ENCODE measurements at places on chromosomes 2 and 18.

DNA sequence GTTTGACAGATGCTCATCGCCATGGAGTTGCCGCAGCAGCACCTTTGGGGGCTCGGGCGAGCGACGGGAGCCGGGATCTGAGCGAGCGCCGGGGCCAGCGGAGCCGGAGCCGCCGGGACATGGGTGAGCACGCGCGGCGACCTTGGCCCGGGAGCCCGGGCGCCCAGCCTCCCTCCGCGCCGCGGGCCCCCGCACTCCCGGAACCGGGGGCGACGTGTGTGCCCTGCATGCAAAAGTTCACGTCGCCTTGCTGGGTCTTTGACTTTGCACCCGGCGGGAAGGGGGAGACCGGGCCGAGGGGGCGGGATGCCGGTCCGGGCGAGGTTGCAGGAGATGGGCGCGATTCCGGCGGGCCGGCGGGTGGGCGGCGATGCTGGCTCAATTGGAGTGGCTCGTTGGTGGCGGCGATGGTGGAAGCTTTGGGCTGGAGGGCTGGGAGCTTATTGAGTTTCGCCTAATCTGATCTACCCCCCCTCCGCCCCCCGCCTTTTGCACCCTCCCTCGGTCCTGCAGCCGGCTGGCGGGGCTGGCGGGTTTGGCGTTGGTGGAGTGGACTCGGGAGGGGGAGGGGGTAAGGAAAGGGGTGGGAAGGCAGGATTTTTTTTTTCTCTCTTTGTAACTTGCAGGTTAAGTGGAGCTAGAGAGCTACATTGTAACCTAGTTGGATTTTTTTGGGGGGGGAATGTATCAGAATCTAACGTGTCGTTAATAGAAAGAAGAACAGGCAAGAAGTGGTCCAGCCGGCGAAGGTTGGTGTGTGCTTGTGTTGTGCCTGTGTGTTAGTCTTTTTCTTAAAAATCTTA, at the start of gene SETBP1:
TSS of gene SETBP1 (plus strand) at position 616 of the 803 bp plus-strand sequence. CDS start 20,459 bp downstream, outside the sequence.
- DNase-seq: peak; percentile 82

- no peak for DNase-seq
Measured at GRCh38 chr2:46644690-46645385, 165.5 kb downstream of the TMEM247 start.

DNA sequence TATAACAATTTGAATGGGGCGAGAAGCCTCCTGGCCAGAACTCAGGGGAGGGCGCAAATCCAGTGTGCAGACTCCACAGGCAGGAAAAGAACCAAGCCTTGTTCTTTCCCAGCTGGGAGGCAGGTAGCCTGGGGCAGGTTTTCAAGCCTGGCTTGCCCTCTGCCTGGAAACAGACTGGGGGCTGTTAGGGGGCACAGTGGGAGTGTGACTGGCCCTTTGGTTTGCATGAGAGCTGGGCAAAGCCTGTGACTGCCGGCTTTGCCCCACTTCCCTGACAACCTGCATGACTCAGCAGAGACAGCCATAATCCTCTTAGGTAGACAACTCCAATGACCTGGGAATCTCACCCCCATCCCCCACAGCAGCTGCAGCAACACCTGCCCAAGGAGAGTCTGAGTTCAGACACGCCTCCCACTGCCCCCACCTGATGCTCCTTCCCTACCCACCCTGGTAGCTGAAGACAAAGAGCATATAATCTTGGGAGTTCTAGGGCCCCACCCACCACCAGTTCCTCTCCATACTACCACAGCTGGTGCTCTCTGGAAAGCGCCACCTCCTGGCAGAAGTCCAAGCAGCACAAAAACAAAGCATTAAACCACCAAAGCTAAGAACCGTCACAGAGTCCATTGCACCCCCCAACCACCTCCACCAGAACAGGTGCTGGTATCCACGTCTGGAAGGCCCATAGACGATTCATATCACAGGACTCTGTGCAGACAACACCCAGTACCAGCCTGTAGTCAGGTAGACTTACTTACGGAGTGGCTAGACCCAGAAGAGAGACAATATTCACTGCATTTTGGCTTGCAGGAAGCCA, 402.5 kb downstream of the STK39 start:
- no peak for DNase-seq

DNA sequence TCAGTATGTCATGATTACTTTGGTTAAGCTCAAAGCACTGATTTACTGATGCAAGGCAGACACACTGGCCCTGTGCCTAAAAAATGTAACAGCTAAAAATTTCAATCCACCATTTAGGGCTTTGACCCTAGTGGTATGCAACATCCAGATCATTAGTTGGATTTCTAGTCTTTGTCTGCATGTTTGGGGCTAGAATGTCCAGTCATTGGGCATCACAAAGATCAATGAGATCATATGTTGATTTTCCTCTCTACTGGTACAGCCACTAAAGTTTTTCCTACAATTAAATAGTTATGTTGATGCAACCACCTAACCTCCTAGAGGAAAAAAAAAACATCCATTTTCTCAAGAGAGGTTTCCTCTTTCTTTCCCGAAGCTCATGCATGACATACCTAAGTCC, 53.4 kb upstream of the REV1 start:
- DNase-seq: no peak

DNA sequence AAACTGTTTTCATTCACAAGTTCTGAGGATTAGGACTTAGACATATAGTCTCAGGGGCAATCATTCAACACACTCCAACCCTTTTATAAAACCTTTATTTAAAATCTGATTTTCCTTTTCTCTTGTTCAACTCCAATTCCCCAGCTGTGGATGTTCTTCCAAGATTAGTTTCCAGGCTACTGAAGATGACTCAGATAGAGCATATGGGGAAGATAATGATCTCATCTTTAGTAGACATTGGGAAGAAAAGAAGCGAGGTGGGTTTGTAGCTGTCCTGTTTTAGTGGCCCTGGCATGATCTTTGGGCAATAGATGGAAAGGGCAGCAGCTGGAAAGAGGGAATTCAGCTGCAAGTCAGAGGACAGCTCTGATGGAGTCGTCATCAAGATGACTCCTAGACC, 247.7 kb upstream of the CCDC68 start:
- DNase-seq: no peak

DNA sequence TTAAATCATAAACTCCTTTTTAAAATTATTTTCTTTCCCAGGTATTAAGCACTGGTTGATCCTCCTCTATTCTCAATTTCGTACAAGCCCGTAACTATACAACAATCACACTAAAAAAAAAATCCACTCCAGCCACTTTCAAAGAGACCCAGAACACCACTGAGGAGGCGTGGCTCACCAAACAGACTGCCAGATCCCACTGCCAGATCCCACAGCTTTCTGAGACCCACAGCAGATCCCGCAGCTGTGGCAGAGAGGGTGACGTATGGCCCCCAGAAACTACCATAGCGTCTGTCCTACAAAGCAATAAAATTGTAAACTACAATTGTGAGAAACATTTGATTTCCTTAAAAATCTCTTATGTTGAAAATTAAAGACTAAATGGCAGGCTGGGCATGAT, 230.7 kb upstream of the PXDN start:
- DNase-seq: no peak

GRCh38 chr2:124402274-124402673, 377.2 kb downstream of the CNTNAP5 start:
- no peak for DNase-seq

GRCh38 chr2:217301142-217301925, 441.5 kb upstream of the TNP1 start:
- no peak for DNase-seq

DNA sequence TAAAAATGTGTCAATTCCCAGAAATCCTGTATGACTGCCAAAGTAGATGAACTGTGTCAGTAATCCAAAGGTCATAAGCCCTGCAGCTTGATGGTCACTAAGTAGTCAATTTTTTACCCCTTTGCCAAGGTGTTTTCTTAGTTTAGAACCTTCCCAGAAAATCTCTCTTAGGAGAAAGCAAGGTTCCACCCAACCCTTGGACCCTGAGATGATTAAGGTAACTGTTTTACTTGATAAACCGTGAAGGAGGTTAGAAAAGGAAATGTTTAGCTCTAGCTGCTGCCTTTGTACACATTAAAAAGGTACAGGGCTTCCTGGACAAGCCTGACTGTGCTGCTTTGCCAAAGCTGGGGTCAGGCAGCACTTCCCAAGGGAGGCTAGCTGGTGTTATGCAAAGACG, 24.4 kb upstream of the LRP2 start:
- no peak for DNase-seq

- no peak for DNase-seq
Measured at GRCh38 chr2:489084-489483, 188.1 kb downstream of the TMEM18 start.

DNA sequence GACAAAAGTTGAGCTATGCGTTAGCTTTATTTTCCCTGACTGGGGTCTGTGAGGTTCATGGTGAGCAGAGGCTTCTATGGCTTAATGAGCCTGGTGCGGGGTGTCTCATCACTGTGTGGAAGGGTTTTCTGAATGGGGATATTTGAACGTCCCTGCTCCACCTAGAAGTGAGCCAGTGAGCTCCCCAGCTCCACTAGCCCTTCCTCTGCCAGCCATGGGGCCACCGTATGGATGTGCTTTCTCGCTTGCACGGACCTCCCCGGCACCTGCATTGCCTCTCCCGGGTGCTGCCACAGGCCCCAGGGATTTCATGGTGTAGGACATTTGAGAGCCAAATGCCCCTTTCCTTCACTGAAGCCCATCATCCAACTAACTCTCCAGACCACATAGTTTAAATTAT, 37.8 kb downstream of the CYP26B1 start:
- DNase-seq: no peak

DNA sequence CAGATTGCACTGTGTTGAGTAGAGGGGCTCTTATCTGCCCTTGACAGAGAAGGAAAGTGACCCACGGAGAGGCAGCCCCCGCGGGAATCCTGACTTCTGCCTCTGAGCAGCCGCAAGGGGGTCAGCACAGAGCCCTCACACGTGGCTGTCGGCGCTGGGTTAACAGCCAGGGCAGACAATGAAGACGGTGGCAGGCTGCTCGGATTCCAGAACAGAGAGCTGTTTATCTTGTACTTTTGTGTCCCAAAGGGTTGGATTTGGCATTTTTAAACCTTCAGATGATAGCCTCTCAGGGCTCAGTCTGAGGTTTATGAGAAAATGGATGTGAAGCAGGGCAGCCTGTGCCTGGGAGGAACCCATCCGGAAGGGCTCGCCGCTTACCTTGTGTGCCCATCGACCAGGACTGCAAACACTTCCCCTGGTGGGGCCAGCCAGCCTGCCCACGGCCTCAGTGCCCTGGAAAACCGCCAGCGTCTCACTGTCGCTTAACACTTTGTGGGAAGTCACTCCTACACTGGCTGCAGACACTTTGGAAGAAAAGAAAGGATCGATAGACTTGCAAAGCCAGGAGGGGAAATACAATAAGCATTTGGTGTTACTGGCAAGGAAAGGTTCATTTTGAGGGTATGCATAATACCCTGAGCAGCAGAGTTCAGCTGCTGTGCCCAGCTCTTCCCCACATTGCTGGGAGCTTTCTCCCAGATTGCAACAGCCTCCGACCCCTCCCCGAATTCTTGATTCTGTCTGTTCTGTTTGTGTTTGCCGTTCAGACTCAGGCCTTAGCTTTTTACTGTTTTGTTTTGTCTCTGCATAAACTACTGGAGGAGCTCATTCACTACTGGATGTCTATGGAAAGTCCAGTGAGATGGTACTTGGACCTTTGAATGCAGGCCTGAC, 325.3 kb upstream of the MYT1L start:
- DNase-seq: no peak

DNA sequence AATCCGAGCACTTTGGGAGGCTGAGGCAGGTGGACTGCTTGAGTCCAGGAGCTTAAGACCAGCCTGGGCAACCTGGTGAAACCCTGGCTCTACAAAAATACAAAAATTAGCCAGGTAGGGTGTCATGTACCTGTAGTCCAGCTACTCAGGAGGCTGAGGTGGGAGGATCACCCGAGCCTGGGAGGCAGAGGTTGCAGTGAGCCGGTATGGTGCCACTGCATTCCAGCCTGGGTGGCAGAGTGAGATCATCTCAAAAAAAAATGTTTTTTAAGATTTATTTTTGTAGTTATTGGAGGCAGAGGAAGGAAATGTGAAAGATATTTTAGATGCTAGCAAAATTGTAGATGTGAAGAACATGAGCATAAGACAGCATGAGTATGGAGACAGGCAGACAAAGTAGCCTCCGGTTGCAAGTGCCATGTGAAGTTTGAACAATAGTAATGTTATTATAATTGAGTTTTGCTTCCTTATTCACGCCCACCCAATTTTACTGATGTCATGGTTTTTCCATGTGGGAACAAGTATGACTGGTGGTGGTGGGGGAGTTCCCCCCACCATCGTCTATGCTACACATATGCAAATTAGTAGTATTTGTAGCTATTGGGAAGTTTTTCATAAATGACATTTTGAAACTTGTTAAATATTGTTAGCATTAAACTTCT, 18.0 kb downstream of the REL start:
- DNase-seq: no peak

DNA sequence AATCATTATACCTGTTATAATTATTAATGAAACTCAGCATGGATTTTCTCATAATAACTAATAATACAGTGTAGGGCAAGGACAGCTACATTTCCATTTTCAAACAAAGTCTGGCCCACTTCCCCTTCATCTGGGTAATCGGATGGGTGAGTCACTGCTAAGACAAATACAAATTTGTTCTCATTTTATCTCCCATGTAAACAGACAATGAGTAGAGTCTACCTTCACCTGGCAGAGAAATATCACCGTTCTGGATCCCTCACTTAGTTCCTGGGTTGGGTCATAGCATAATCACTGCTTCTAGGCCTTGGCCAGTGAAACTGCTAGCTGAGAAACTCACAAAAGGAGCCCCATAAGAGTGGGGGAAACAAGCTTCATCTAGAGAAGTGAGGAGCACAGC, 9.2 kb downstream of the CNTNAP5 start:
- DNase-seq: no peak

- no peak for DNase-seq
Measured at GRCh38 chr2:47094511-47095142, 60.5 kb downstream of the STPG4 start.

DNA sequence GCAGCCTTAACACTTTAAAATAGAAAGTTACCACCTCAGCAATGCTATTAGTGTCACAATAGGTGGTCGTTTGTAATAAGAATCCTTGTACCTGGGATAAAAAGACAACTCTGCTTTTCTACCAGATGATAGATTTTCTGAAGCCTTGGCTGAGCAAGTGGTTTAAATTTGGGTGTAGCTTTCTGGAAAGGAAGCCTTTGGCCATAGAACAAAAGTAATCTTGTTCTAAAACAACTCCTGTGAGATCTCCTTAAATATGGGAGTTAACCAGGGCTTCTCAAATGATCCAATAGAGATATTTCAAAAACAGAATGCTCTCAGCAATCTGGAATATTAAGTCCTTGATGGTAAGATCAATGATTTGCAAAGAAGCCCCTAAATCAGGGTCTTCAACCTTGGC, 261.6 kb downstream of the ZNF516 start:
- no peak for DNase-seq

DNA sequence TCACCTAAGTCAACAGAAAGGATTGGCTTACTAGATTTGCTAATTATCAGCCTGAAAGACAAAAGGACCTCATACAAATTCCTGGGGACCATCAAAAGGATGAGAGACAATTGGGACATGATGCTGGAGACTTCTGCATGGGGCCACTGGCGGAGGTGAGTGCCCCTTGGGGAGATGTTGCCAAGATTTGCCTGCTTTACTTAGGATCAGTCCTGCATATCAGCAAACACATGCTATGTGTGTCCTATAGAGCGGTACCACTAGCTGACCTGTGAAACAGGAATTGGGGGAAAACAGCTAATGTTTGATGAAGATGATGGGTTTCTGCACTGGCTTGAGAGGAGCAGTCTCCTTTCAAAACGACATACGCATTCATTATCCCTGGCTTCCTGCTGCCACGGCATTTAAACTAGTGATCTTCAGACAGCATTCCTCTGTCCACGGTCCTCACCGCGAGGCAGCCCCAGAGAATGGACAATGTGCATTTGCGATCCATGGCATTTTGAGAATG, 104.2 kb downstream of the TGIF1 start:
- no peak for DNase-seq

Data from cerebellum (tissue), 4 donors.